Panc1 (cell line): ENCODE measurements at places on chromosomes 7 and 10.

GRCh38 chr7:78412216-78412858, 613.8 kb downstream of the PHTF2 start:
- DNase-seq = no peak

DNA sequence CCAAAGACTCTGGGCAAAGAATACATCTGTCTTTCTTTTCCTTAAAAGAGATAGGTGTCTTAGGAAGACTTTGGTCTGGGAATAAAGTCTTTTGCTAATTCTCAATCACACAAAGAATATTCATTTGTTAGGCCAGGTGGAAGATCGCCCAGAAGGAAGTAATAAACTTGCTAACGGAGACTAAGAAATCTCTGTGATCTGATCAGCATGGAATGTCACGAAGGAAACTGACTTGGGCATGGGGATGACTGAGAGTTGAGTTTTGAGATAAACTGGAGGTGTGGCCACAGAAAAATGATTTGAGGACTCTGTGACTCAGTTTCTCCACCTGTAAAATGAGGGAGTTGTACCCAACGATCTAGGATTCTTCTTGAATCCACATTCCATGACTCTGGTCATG, 161.1 kb upstream of the SVIL start:
- DNase-seq = no peak

- DNase-seq = no peak
These were observed 150.8 kb downstream of the NSUN6 start for GRCh38 chr10:18500576-18500975.

DNA sequence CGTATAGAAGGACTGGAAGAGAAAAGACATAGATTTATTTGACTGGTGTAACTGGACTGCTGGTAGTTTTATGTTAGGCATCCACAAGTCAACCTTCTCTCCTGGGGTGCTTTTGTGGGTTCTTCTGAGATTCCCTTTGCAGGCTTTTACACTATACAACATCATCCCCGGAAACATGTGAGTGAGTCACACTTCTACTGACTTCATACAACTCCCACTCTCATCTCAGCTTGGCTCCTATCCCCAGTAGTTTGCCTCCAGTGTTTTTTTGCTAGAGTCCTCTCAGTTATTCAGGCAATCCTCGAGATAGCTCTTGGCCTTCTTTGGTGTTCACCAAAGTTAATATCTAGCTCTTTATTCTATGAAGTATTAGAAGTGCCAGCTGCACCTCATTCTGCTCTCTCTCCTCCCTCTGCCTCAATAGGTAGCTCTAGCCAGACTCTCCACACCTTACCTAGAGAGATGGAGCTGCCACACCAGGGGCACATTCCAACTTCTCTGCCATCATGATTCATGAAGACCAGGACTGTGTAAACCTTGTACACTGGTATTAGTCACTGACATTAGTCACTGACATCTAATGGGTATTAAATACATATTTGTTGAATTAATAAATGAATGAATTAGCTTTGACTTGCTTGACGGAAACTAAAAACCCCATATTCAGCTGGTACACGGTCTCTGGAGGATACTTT, 281.9 kb downstream of the PPP1R3A start:
- DNase-seq = no peak
